ENCODE measurements at places on chromosomes 2 and 18.

- DNase-seq = peak; percentile 88
These were observed 817 bp downstream of the DSC2 start for GRCh38 chr18:31101183-31102024.

GRCh38 chr2:47062681-47063537 is 92.2 kb downstream of the STPG4 start:
- DNase-seq = no peak

- no peak for DNase-seq
These were observed 59.8 kb downstream of the PMAIP1 start for GRCh38 chr18:59959606-59960005.

GRCh38 chr2:15038366-15039364 is 406.1 kb downstream of the LRATD1 start:
- DNase-seq = no peak

- no peak for DNase-seq
These were observed 328.2 kb upstream of the COL3A1 start for GRCh38 chr2:188645986-188646385.

DNA sequence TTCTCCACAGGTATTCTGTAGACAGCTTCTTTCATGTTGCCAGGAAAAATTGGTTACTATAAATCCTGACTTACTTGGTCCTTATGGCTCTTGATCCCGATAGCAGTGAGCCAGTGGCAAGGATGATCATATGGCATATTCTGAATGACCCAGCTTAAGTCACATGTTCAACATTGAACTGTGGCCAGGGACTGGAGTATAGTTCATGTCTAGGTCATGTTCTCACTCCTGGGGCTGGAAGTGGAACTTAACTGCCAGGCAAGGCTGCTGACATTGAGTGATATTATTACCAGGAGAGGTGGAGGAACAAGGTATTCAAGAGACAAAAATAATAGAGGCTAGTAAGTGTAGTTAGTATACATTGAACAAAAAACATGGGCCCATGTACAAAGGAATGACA is 26.2 kb downstream of the R3HDM1 start:
- DNase-seq = peak; percentile 16

GRCh38 chr2:40193670-40194026 is 258.2 kb downstream of the SLC8A1 start:
- DNase-seq = no peak

GRCh38 chr2:120735746-120736170 is at the start of gene GLI2:
TSS of gene GLI2 (plus strand) at chr2:120735868. CDS start at chr2:120797321, 61,453 bp downstream.
- peak; percentile 56 for DNase-seq
